Epithelial cell of proximal tubule (primary cell): ENCODE measurements at places on chromosomes 3 and 15. TPM values are rescaled to one million over a fixed set of nuclear protein-coding genes. Genes with fewer than 3 reads are reported as not detected.

- DNase-seq, result no peak
Measured at GRCh38 chr3:181920409-181920808, 208.7 kb downstream of the SOX2 start.

- DNase-seq, result no peak
Measured at GRCh38 chr3:152973575-152973974, 138.6 kb downstream of the P2RY1 start.

GRCh38 chr3:160069986-160070385, 81.4 kb downstream of the IL12A start:
- DNase-seq, result no peak

GRCh38 chr3:118984699-118985098, 49.9 kb downstream of the IGSF11 start:
- DNase-seq, result no peak

Gene RTP3
- not detected in 2 replicates for total RNA-seq

Gene RARRES1
- 9.8 and 10.4 TPM in 2 replicates for total RNA-seq

Gene FRMD4B
- 8.5 and 21.7 TPM in 2 replicates for total RNA-seq

Gene SLC7A14
- total RNA-seq, result under 0.01 and 0.12 TPM in 2 replicates

Gene ADAMTS9
- 16.9 and 92.7 TPM in 2 replicates for total RNA-seq
